ENCODE measurements at places on chromosomes 16 and 17. TPM values are rescaled to one million over a fixed set of nuclear protein-coding genes. Genes with fewer than 3 reads are reported as not detected.

DNA sequence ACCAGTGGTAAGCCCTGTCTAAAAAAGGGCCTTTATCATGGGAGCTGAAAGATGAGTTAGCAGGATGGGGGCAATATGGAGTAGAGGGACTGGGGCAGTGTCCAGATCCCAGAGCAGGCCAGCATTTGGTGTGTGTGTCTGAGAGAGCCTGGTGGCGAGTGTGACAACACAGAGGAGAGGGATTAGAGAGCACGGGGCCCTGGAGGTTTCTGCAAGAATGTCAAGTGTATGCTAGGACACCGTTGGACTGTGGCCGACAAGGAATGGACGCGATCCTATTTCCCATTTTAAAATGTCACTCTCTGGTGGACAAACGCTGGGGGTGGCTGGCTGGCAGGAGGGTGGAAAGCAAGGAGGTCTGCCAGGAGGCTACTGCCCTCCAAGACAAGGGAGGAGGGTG is 12.4 kb downstream of the TAC4 start:
- H3K4me1 ChIP-seq: no peaks in the 10 kb centered on the region
- no peak overlapping the region for H3K4me3 ChIP-seq
- peaks cover under 1% of the 10 kb centered on the region for H3K36me3 ChIP-seq
- no peak overlapping the region for H3K27ac ChIP-seq
- DNase-seq: no peak

DNA sequence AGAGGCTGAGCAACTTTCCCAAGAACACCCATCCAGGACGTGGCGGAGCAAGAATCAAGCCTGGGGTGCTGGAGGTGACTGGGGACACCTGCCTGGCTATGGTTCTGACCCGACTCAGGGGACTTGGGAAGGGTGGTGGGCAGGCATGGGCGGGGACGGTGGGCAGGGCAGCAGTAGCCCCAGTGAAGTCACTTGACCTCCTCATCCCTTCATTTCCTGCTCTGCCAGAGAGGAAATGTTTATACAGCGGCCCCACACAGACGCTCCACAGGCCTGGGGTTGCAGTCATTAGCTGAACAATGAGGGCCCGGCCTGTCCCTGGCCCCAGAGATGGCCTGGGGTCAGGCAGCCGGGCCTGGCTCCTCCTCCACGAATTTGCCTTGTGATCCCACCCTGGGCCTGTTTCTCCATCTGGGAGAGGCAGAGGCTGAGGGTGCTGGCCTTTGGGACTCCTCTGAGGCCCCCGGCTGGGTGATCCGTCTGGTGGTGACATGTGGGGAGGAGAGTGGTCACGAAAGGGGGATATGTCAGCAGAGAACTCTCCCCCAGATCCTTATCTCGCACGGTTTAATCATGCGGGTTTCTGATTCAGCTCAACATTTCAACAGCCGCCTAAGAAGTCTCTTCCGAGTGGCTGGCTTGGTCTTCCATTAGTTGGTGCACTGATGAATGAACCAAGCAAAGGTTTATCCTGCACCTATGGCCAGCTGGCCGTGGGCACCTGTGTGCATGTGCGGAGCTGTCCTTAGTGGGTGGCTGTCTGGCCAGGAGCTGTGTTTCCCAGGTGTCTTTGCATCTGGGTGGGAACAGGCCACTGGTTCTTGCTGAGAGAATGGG is 175.9 kb downstream of the IRF8 start:
- no peaks in the 10 kb centered on the region for H3K27me3 ChIP-seq
- peak; percentile 47 for DNase-seq
- H3K36me3 ChIP-seq: no peaks in the 10 kb centered on the region
- H3K4me3 ChIP-seq: no peak overlapping the region

DNA sequence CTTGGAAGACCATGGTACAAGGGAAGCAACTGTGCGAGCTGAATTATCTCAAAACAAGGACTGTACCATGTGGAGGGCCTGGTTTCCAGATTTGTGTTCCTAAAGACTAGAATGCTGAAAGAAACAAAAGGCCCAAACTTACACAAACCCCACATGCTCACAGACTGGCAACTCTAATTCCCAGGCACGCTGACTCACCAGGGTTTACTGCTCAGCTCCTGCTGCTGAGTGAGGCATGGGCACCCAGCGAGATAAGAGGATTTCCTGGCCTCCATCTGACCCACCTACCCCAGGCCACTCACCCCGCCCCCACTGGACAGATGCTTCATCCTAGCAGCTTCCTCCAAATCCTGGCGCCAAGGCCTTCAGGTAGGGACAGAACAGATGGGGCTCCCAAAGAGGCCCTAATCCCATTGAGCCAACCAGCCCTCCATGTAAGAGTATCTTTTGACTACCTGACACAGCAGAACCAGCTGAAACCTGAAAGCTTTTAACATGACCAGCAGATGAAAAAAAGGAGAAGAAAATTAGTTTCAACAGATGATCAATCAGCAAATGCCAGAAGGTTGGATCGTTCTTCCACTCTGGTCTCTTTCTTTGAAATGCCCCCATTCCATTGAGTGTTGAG is 33.9 kb downstream of the DCUN1D3 start:
- H3K27ac ChIP-seq: peak overlapping the region; percentile 89
- H3K4me3 ChIP-seq: no peak overlapping the region
- H3K27me3 ChIP-seq: no peaks in the 10 kb centered on the region
- H3K4me1 ChIP-seq: peaks cover 24% of the 10 kb centered on the region

DNA sequence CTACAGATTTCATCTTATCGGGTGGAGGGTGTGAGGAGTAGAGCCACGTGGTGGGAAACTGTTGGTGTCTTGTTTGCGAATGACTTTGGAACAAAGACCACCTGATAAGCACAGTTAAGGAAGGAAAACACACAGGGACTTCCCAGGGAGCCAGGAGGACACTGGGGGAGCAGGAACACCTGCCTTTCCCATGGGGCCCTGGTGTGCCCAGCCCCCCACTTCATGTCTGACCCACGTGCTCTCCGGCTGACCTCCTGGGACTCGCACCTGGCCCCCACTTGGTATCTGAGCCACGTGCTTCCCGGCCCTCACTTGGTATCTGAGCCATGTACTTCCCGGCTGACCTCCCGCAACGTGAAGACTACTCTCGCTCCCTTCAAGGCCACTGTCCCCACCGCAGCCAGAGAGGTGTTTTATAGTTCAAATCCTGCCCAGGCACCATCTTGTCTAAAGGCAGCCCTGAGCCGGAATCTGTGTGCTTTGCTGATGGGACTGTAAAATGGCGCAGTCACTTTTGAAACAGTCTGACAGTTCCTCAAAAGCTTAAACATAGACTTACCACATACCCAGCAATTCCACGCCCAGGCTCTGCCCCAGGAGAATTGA is 5.4 kb upstream of the CSNK1D start:
- no peak overlapping the region for H3K27ac ChIP-seq
- H3K36me3 ChIP-seq: no peaks in the 10 kb centered on the region
- H3K27me3 ChIP-seq: no peaks in the 10 kb centered on the region
- H3K4me1 ChIP-seq: peaks cover 39% of the 10 kb centered on the region
- no peak for DNase-seq

GRCh38 chr17:38667787-38668122 is 7.0 kb downstream of the EPOP start:
- no peak overlapping the region for H3K27ac ChIP-seq
- peaks cover 4% of the 10 kb centered on the region for H3K27me3 ChIP-seq
- no peaks in the 10 kb centered on the region for H3K4me1 ChIP-seq
- DNase-seq: no peak
- H3K4me3 ChIP-seq: no peak overlapping the region

- no peak overlapping the region for H3K4me3 ChIP-seq
- H3K36me3 ChIP-seq: peaks cover 17% of the 10 kb centered on the region
- no peak overlapping the region for H3K27ac ChIP-seq
- no peak for DNase-seq
Observed at GRCh38 chr16:31043352-31043751, 10.0 kb downstream of the STX4 start.

GRCh38 chr16:87438611-87438985 is 46.5 kb downstream of the MAP1LC3B start:
- H3K4me3 ChIP-seq: no peak overlapping the region
- H3K27ac ChIP-seq: no peak overlapping the region
- H3K27me3 ChIP-seq: no peaks in the 10 kb centered on the region
- no peaks in the 10 kb centered on the region for H3K36me3 ChIP-seq
- DNase-seq: no peak

- DNase-seq: no peak
- H3K4me1 ChIP-seq: peaks cover 20% of the 10 kb centered on the region
- no peak overlapping the region for H3K27ac ChIP-seq
- H3K27me3 ChIP-seq: no peaks in the 10 kb centered on the region
Observed at GRCh38 chr16:49635591-49636581, 220.0 kb downstream of the ZNF423 start.

DNA sequence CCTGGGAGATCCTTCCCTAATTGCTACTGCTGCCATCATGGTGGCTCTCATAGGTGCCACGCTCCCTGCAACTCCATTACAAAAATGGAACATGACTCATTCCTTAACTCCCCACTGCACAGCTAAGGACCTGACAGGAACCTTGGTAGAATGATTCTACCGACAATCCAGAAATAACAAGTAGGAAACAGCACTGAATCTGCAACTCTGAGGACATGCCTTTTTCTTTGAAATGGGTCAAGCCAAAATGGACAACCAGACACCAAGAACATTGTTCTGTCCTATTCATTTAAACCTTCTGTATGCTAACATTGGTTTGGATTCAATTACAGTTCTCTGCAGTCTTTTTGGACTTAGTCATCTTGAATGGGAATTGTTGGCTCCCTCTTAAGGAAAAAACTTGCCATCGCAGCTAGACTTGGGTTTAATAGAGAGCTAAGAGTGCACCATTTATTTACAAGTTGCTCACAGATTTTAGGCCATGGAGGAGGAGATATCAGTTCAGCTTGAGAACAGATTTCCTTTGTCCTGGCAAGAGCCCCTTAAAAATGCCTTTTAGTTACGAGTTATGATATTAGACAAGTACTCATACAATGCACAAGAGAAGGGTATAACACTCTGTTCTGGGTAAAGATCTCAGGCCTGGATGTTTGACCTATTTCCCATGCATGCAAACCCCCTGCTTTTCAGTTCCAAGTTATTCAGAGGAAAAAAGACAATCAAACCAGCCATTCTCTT is 20.9 kb upstream of the NSRP1 start:
- H3K27me3 ChIP-seq: no peaks in the 10 kb centered on the region
- peaks cover 14% of the 10 kb centered on the region for H3K4me1 ChIP-seq
- DNase-seq: peak; percentile 30
- no peak overlapping the region for H3K4me3 ChIP-seq

DNA sequence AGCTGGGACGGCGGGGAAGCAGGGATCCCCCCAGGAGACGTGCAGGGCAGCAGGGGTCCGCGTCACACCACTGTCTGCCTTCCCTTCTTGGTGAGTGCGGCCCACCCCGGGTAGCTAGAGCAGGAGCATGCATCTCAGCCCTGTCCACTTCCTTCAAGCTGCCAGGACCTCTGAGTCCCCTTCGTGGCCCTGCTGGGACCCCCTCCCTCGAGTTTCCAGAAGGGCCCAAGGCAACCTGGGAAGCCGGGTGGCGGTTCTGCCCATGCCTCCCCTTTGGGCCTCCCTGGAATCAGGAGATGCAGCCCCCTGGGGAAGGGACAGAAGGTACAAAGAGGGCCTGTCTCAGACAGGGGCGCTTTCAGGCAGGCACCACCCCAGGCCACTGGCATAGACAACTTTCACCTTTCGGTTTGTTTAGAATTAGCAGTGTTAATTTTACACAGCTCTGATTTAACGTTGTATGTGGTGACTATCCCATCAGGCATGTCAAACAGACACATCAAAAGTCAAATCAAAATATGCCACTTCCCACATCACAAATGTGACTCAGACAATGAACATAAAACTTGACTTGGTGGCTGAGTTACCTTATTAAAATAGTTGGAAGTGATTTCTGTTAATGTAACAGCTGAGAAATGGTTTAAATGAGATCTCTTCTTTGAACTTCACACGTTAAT is 94.5 kb upstream of the METRNL start:
- H3K4me1 ChIP-seq: peaks cover 8% of the 10 kb centered on the region
- DNase-seq: no peak
- H3K27ac ChIP-seq: no peak overlapping the region
- no peak overlapping the region for H3K4me3 ChIP-seq
- H3K36me3 ChIP-seq: no peaks in the 10 kb centered on the region

- H3K27ac ChIP-seq: no peak overlapping the region
- H3K27me3 ChIP-seq: no peaks in the 10 kb centered on the region
- no peak for DNase-seq
- peaks cover 10% of the 10 kb centered on the region for H3K4me1 ChIP-seq
- H3K36me3 ChIP-seq: no peaks in the 10 kb centered on the region
Observed at GRCh38 chr17:15930426-15930825, 14.5 kb upstream of the ADORA2B start.

The KRTAP4-1 gene
- total RNA-seq: not detected

The CPHXL2 gene
- total RNA-seq: not detected

The ORC6 gene
- 77.1 TPM for total RNA-seq

The CCL7 gene
- not detected for total RNA-seq

Measured in SJCRH30 (cell line).